ENCODE measurements at places on chromosomes 2 and 18.
A peak's percentile ranks its signal among the peaks of the same experiment; 100 is the strongest.

- no peak for DNase-seq
Observed at GRCh38 chr2:189393440-189394111, 47.7 kb upstream of the WDR75 start.

DNA sequence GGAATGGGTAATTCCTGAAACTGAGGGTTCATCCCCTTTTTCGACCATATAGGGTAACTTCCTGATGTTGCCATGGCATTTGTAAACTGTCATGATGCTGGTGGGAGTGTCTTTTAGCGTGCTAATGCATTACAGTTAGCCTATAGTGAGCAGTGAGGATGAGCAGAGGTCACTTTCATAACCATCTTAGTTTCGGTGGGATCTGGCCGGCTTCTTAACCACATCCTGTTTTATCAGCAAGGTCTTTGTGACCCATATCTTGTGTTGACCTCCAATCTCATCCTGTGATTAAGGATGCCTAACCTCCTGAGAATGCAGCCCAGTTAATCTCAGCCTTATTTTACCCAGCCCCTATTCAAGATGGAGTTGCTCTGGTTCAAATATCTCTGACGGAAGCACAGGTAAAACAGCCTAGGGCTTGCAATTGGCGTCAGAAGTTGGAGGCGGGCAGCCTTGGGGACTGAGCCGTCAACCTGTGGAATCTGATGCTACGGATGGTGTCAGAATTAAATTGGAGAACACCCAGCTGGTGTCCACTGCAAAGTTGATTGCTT lies 19.5 kb downstream of the RALBP1 start:
- no peak for DNase-seq

DNA sequence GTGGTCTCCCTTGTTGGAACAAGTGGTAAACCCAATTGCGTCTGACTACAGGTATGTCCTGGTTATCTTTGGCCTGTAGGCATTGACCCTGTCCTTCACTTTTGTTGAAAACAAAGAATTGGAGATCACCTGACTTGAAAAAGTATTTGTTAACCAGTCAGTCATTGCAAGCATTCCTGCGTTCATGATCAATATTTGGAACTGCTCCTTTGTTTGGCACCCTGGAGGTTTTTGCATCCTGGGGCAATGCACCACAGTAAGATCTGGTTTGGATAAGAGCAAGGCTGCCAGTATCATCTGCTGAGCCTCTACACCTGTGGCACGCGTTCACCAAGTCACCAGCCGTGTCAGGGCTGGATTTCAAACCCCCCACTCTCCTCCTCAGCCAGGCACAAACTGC lies 115.7 kb downstream of the DNAH6 start:
- no peak for DNase-seq

- no peak for DNase-seq
Observed at GRCh38 chr18:54161267-54161666, 63.2 kb downstream of the MBD2 start.

DNA sequence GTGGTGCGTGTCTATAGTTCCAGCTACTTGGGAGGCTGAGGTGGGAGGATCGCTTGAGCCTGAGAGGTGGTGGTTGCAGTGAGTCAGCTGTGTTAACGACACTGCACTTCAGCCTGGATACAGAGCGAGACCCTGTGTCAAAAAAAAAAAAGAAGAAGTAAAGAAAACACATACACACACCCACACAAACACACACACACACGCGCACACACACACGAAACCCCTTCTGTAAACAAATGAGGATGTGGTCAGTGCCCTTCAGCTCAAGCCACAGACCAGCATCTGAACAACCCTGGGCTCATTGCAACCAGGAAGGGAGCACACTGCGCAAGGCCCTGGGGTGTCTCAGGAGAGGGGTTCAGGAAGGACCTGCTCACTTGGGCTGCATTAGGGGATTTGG lies 47.9 kb upstream of the KCNF1 start:
- DNase-seq = no peak

DNA sequence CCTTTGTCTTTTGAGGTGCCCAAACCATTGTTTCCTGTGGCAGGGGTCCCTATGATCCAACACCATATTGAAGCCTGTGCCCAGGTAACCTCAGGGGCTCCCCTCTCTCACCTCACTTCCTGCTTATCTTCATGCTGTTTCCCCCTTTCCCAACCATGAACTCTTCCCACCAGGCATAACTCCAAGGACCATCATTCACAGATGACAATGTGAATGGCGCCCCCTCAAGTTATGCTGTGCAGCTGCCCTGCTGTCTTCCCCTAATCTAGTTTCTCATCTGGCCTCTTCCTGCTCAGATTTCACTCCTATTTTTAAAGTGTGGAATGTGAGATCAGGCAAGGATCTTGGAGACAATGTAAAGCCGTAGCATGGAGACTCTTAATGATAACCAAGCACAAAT lies 1.4 kb downstream of the GMPPA start:
- no peak for DNase-seq

DNA sequence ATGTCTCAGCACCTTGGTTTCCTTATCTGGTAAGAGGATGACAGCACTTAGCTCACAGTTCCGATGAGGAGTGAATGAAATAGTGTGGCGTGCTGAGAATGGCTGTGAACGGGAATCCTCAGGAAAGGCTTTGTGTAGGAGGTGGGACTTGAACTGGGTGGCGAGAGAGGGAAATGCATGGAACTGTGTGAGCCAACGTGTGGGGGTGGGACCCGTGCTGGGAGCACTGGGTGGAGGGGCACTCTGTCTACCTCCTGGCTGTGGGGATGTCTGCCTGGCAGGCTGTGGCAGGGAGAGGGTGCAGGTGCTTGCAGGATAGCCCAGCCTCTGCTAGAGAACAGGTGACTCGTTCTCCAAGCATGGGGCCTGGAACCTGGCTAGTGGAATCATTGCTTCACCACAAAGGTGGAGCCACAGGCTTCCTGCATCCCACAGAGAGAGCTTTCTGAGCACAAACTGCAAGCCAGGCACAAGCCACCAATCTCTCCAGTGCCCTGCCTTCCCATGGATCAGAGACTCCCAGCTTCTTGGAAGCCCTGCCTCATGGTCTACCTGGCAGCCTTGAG lies 145.2 kb downstream of the CELF4 start:
- DNase-seq = no peak

- DNase-seq = no peak
Observed at GRCh38 chr2:186059096-186059495, 320.5 kb downstream of the FSIP2 start.

DNA sequence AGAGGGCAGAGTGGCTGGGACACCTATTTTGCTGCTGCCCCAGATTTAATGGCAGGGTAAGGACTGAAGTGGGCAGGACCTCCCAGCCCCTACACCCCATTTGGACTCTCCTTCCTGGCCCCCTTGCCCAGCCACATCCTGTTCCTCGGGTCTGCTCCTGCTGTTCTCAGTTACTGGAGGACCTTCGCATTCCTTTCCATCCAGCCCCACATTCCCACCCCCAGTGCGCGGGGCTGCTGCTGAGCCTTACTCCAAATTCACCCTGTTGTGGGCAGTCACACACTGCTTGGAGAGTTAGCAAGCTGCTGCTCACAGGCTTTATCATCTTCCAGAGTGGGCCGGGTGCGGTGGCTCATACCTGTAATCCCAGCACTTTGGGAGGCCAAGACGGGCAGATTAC lies 75.2 kb upstream of the SLC14A2 start:
- no peak for DNase-seq

DNA sequence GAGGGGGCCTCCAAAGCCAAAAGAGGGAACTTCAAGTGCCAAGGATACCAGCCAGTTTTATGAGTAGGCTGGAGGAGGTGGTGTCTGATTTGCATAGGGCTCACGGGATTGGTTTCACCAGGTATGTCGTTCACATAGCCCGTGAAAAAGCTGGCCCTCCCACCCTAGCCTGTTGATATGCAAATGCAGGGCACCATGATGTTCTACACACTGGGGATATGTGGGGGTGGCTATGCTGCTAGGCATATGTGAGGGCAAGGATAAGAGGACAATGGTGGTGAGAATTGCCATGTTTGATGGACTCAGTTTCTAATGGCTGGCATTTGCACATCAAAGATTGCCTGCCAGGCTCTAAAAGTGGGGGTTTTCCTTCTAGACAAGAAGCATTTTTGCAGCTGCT lies 378.6 kb downstream of the DPP10 start:
- no peak for DNase-seq

- peak; percentile 96 for DNase-seq
Observed at GRCh38 chr2:118855451-118856279, 8.2 kb upstream of the EN1 start.

DNA sequence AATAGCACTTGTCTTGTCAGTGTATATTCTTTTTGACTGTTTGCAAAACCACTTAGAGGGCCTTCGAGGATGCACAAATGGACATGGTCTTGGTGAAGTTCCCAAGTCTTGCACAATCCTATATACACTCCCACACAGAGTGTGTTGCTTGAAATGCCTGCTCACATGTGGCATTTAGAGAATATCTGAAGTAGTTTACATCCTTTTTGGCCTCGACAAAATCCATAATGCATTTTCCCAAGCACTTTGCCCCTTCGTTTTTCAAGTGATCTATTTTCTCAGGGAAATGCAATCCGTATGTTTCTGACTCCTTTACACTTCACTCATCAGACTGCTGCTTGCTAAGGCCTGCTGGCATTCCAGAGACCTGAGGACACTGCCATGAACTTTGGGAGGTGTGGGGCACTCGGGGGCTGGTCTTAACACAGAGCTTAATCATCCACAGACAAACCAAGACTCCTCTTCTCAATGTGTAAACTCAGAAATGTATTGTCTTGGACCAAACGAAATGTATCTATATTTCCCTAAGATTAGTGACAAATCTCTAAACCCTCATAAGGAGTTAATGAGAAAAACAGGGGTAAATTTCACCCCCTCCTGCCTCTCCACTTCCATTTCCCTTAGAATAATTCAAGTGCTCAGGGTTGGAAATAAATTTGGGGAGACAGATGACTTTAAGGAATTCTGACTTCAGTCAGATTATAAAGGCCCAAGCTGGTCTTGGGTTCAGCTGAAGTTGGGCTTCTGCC lies 219.3 kb upstream of the APCDD1 start:
- no peak for DNase-seq

GRCh38 chr2:6977113-6977741 lies 60.0 kb downstream of the RNF144A start:
- DNase-seq = no peak

DNA sequence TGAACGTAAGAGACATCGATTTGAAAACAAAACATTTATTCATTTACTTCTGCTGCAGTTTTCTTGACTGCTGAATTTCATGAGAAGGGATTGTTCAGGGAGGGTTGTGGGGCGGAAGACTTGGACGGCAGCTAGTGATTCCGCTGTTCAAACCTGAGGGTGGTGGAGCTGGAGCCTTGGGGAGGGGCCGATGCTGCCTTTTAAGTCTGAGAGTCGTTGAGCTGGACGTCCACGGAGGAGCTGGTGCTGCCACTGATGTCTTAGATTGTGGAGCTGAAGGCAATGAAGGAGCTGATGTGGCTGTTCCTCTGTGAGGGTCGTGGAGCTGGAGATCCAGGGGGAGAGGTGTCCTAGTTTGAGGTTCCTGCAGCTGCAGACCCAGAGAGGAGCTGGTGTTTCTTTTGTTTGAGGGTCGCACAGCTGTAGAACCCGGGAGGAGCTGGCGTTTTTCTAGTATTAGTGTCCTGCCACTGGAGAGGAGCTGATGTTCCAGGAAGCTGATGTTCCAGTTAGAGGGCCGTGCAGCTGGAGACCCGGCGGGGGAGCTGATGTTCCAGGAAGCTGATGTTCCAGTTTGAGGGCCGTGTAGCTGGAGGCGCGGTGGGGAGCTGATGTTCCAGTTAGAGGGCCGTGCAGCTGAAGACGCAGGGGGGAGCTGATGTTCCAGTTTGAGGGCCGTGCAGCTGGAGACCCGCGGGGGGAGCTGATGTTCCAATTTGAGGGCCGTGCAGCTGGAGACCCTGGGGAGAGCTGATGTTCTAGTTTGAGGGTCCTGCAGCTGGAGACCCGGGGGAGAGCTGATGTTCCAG lies 150.9 kb downstream of the RTP5 start:
- DNase-seq = no peak

DNA sequence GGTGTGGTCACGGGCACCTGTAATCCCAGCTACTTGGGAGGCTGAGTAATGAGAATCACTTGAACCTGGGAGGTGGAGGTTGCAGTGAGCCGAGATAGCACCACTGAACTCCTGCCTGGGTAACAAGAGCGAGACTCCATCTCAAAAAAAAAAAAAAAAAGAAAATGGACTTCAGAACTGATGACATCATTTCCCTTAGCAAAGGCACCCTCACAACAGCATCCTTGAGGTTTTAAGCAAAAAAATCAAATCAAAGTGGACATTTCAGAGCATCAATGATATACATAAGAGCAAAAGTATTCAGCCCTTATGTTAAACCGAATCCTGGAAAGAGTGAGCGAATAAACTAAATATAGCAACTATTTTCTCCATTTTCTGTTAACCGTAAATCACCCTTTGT lies 45.3 kb downstream of the EPB41L3 start:
- DNase-seq = no peak

GRCh38 chr2:98787700-98788099 lies 56.8 kb upstream of the MGAT4A start:
- no peak for DNase-seq

- no peak for DNase-seq
Observed at GRCh38 chr2:161166538-161167409, 6.5 kb downstream of the TANK start.

GRCh38 chr2:119366161-119366648 lies 429 bp downstream of the C2orf76 start:
- DNase-seq = no peak

DNA sequence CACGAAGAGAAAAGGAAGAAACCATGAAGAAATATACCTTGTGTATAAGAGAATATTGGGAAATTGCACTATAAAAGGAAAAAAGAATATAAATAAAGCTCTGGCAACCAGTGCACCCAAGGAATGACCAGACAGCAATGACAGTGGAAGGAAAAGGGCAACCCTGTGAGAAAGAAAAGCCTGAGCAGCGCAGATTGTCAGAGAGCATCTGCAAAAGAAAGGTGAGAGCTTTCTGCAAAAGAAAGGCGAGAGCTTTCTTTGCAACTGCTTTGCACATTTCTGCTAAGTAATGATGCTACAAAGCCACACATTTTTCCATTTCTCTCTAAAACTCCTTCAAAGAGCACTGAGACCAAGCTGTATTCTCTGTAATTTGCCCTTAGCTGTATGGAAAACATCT lies 83.6 kb downstream of the CTNNA2 start:
- DNase-seq = no peak

- no peak for DNase-seq
Observed at GRCh38 chr18:9153256-9153655, 16.7 kb downstream of the ANKRD12 start.

DNA sequence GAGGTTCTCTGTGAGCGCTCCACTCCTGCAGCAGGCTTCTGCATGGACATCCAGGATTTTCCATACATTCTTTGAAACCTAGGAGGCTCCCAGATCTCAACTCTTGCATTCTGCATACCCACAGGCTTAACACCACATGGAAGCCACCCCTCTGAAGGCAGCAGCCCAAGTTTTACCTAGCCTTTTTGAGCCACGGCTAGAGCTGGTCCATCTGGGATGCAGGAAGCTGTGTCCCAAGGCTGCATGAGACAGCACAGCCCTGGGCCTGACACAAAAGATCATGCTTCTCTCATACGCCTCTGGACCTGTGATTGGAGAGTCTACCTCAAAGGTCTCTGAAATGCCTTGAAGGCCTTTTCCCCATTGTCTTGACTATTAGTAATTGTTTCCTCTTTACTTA lies 53.6 kb upstream of the RPRM start:
- no peak for DNase-seq

GRCh38 chr2:30706534-30707303 lies 100.5 kb downstream of the CAPN13 start:
- peak; percentile 65 for DNase-seq
